Bronchus fibroblast of lung (primary cell): ENCODE measurements at places on chromosomes 2 and 18. TPM values are rescaled to one million over a fixed set of nuclear protein-coding genes. Genes with fewer than 3 reads are reported as not detected.

Gene EFR3B
- total RNA-seq, result 0.15 and 0.50 TPM in 2 replicates

Gene UGT1A1
- total RNA-seq, result not detected in 2 replicates

Gene EN1
- 0.15 and 0.17 TPM in 2 replicates for total RNA-seq

Gene HES6
- 10.7 and 11.4 TPM in 2 replicates for total RNA-seq

Gene CLHC1
- total RNA-seq, result 2.7 and 3.7 TPM in 2 replicates

Gene TMEM247
- total RNA-seq, result not detected in 2 replicates

Gene STK36
- total RNA-seq, result 11.4 and 14.1 TPM in 2 replicates
